NCI-H1048 (cell line): ENCODE measurements at places on chromosomes 2 and 18.

- DNase-seq: no peak
Observed at GRCh38 chr2:65661980-65662653, 229.7 kb upstream of the SPRED2 start.

- DNase-seq: no peak
Observed at GRCh38 chr2:35973132-35973736, 382.3 kb upstream of the CRIM1 start.

DNA sequence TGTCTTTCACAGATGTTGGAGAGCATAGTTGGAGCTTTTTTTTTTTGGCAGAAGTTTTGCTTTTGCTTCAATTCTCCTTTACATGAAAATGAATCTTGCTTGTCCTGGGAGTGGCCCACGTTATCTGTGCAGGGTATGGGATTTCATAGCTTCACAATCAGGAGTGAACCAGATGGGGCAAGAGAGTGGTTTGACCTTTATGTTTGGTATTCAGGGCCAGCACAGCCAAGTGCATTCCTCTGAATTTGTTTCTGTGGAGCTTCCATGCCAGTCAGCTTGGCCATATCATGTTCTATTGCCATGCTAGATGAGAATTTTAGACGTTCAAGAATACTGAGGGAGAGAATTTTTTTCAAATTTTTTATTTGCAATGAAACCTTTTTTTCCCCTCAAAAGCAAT, 116.6 kb downstream of the PRPF40A start:
- DNase-seq: no peak

GRCh38 chr2:118114863-118115262, 26.6 kb downstream of the INSIG2 start:
- DNase-seq: no peak

- DNase-seq: no peak
Observed at GRCh38 chr2:98474979-98475632, 30.4 kb downstream of the INPP4A start.

GRCh38 chr18:36467614-36468013, 170.1 kb downstream of the FHOD3 start:
- no peak for DNase-seq

DNA sequence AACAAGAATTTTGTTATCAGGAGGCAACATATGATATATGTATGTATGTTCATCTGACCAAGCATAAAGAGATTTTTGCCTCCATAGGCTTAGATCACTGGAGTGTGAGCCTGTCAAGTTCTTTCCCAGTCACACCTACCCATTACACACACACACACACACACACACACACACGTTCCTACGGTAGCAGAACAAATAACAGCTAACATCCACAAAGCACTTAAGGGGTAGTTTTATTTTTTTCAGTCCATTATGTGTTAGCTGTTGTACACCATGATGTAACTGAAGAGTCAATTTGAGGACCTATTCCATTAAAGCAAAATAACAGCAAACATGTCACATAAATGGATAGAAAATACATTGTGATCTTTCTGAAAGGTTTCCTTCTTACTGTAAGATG, 39.5 kb downstream of the UGP2 start:
- DNase-seq: no peak

DNA sequence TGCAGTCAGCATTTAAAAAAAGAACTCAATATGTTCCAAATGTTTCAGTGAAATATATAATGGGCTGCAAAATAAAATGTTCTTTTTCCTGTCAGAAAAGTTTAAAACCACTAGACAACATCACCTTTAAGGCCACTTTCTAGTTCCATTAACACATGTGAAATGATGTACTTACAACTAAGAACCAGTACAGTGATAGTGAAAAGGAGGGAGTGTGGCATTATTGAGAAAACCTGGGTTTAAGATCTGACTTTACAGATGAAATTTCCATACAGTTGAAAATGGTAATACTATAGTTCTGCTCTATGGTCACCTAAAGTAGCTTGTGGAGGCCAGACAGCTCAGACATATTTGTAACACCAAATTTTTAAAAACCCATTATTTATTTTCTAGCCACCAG, 14.7 kb downstream of the MEX3C start:
- DNase-seq: no peak

DNA sequence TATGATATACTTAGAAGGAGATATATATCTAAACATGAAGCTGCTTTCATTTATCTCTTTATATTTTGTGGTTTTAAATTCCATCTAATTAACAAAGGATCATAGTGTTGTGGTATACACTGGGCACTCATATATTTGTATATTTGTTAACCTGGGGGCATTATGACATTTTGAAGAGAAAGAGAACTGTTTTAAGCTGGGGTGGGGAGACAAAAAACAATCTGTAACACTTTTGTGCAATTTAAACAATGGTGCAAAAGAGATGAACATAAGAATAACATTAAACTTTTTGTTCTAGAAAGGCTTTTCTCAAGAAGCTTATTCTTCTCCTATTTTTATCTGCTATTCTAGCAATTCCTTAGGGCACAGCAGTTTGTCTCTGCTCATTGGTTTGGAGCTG, 842.0 kb upstream of the CDH2 start:
- no peak for DNase-seq

- DNase-seq: no peak
Observed at GRCh38 chr2:126828491-126828890, 70.2 kb upstream of the TEX51 start.

DNA sequence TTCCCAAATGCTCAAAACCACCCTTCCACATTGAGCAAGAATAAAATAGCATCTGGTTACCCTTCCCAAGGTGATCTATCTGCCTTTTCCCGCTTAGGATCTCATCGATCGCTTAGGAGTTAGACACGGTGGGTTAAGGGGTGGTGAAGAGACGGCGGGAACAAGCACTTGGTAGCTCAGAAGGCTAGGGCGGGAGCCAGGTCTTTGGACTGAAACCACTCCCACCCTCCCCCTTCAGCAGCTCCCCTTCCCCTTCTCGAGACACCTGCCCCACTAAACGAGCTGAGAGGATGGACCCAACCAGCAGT, 513 bp downstream of the THOC1 start:
- no peak for DNase-seq

- no peak for DNase-seq
Observed at GRCh38 chr2:75221862-75222261, 22.5 kb upstream of the TACR1 start.

DNA sequence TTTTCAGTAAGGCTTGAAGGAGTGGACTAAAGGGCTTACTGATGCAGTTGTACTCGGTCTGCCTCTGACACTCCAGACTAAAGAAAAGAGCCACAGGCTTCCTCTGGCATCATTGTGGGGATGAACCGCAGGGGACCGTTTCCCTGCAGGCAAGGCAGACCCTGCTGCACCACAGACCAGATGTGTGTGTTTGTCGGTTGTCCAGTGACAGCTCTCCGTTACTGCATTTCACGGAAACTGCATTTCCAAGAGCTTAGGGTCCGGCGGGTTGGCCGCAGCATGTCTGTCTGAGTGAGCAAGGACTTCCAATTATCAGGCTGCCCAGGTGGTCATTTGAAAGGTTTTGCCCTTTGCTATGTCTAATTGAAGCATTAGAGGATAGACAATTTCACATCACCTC, 98.1 kb downstream of the FAM210A start:
- no peak for DNase-seq

- no peak for DNase-seq
Observed at GRCh38 chr2:39938035-39938835, 159.2 kb upstream of the THUMPD2 start.

DNA sequence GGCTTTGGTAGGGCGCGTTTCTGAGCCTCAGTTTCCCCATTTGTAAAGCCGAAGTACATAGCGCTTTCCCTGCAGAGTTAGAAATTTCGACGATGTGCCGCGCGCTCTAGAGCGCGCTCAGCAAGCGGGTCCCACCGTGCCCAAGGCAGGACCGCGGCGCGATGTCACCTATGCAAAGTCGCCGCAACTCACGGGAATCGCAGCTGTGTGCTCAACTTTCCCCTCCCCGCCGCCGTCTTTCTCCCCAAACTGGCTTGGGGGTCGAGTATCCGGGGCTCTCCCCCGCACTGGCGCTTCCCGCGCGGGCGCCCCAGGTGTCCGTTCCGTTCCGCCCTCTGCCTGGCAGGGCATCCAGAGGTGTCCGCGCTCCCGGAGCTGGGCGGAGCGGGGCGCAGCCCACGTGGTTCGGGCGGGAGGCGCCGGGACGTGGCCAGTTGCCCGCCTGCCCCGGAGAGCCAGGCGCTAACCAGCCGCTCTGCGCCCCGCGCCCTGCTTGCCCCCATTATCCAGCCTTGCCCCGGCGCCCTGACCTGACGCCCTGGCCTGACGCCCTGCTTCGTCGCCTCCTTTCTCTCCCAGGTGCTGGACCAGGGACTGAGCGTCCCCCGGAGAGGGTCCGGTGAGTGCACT, at the start of gene MLPH:
Gene MLPH (plus strand): TSS at position 433 of the 630 bp plus-strand sequence. CDS start 6,176 bp downstream, outside the sequence.
- no peak for DNase-seq

GRCh38 chr2:131125195-131125757, 20.1 kb downstream of the PLEKHB2 start:
- no peak for DNase-seq
